ENCODE measurements at places on chromosomes 7 and 10. TPM values are rescaled to one million over a fixed set of nuclear protein-coding genes. Genes with fewer than 3 reads are reported as not detected.

GRCh38 chr7:11742496-11742895 lies 89.5 kb downstream of the THSD7A start:
- H3K4me3 ChIP-seq: no peak overlapping the region
- H3K27me3 ChIP-seq: no peaks in the 10 kb centered on the region
- no peaks in the 10 kb centered on the region for H3K36me3 ChIP-seq
- no peaks in the 10 kb centered on the region for H3K4me1 ChIP-seq
- DNase-seq: no peak

DNA sequence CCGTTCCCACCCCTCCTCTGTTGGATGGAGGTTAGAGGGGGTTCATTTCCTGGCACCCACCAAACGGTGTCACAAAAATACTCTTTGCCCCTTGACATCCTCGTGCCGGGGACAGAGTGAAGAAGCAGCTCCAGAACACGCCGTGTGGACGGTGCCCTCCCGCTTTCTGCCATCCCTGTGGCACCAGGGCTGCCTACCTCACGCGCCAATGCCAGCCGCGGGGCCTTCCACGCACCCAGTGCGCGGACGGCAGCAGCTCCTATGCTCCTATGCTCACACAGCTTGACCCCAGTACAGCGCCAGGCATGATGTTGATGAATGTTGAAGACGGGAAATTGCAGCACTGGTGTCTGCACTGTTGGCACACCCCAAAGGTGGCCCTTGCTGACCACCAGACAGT lies 507.2 kb upstream of the FOXK1 start:
- H3K27me3 ChIP-seq: no peaks in the 10 kb centered on the region
- H3K36me3 ChIP-seq: no peaks in the 10 kb centered on the region
- H3K27ac ChIP-seq: no peak overlapping the region
- no peaks in the 10 kb centered on the region for H3K4me1 ChIP-seq

- no peaks in the 10 kb centered on the region for H3K27me3 ChIP-seq
- H3K4me1 ChIP-seq: no peaks in the 10 kb centered on the region
- H3K27ac ChIP-seq: no peak overlapping the region
- no peak for DNase-seq
- H3K4me3 ChIP-seq: no peak overlapping the region
Observed at GRCh38 chr7:117273814-117274225, 49.0 kb downstream of the WNT2 start.

DNA sequence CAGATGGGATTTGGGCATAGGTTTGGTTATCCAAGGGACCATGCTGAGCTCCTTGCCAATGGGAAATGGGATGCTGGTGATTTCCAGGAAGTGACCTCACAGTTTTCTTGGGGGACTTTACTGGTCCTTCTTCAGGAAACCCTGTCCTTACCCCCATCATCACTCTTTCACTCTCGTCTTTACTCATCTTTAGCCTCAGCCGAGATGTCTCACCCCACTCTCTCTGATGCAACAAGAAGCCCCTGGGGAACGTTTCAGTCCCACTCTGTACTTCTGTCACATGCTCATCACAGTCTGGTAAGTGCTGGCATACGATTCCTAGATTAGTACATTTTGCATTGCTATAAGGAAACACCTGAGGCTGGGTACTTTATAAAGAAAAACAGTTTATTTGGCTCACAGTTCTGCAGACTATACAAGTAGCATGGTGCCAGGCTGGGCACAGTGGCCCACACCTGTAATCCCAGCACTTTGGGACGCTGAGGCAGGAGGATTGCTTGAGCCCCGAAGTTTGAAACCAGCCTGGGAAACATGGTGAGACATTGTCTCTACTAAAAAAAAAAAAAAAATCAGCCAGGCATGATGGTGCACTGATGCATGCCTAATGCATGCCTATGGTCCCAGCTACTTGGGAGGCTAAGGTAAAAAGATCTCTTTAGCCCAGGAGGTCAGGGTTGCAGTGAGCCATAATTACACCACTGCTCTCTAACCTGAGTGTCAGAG lies 63.5 kb upstream of the VKORC1L1 start:
- DNase-seq: no peak
- H3K27ac ChIP-seq: no peak overlapping the region
- no peaks in the 10 kb centered on the region for H3K27me3 ChIP-seq
- no peaks in the 10 kb centered on the region for H3K36me3 ChIP-seq
- no peak overlapping the region for H3K4me3 ChIP-seq

- H3K36me3 ChIP-seq: no peaks in the 10 kb centered on the region
- H3K4me3 ChIP-seq: no peak overlapping the region
- DNase-seq: no peak
Observed at GRCh38 chr10:61964949-61965702, 63.6 kb downstream of the ARID5B start.

- no peak overlapping the region for H3K27ac ChIP-seq
- no peak overlapping the region for H3K4me3 ChIP-seq
- H3K27me3 ChIP-seq: no peaks in the 10 kb centered on the region
- H3K4me1 ChIP-seq: no peaks in the 10 kb centered on the region
- DNase-seq: no peak
Observed at GRCh38 chr7:32102432-32102873, 32.2 kb upstream of the PDE1C start.

- H3K27ac ChIP-seq: no peak overlapping the region
- H3K4me1 ChIP-seq: peaks cover 3% of the 10 kb centered on the region
- no peak for DNase-seq
- no peaks in the 10 kb centered on the region for H3K36me3 ChIP-seq
Observed at GRCh38 chr7:80151274-80151665, 16.6 kb downstream of the GNAI1 start.

DNA sequence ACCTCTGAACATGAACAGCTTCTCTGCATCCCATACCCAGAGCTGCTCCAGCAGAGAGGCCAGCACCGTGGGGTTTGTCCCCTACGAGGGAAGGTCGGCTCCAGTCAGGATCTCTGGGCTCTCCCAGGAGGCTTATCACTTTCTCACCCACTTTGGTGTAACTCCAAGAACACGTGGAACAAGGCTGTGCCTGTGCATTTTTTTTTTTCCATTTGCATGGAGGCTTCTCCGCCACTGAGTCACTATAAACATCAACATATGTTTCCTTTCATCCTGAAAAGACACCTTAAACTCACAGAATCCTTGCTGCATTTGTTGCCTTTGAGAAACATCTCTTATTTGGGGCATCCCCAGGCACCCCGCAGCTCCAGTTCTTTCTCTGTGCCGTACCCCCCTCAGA lies 29.4 kb upstream of the ECHDC3 start:
- no peak for DNase-seq
- no peak overlapping the region for H3K27ac ChIP-seq

ARL3 gene
- total RNA-seq: 16.2 TPM

SPDYE11 gene
- not detected for total RNA-seq

SYT15 gene
- 1.5 TPM for total RNA-seq
